Muscle of leg (tissue), 16 donors: ENCODE measurements at places on chromosomes 1 and 21. TPM values are rescaled to one million over a fixed set of nuclear protein-coding genes. Genes with fewer than 3 reads are reported as not detected.

GRCh38 chr1:206826394-206826793 lies 39.0 kb upstream of the IL20 start:
- DNase-seq = no peak

GRCh38 chr21:38295997-38296764 lies 39.4 kb downstream of the KCNJ15 start:
- peak; percentile 52 for DNase-seq

TRIM58 gene
- 1.6 TPM for total RNA-seq

DNA sequence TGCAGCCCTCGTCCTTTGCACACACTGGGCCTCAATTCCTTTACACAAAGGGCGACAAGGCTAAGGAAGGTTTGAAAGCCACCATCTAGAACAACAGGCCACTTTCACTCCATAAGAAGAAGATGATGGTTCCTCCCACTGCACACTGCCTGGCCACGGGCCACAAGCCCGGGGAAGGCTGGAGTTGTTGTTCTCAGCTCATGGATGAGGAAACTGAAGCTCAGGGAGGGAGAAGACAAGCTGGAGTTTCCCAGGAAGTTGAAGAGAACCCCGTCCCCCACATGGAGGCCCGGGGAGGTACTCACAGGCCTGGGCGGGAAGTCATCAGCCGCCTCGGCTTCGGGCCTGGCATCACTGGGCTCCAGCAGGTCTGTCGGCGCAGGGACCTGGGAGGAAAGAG lies 24.6 kb upstream of the DDOST start:
- DNase-seq = no peak

PHTF1 gene
- total RNA-seq = 10.9 TPM

TNFSF18 gene
- total RNA-seq = 0.18 TPM

GRCh38 chr21:32881458-32881857 lies 109.9 kb upstream of the PAXBP1 start:
- no peak for DNase-seq

DNA sequence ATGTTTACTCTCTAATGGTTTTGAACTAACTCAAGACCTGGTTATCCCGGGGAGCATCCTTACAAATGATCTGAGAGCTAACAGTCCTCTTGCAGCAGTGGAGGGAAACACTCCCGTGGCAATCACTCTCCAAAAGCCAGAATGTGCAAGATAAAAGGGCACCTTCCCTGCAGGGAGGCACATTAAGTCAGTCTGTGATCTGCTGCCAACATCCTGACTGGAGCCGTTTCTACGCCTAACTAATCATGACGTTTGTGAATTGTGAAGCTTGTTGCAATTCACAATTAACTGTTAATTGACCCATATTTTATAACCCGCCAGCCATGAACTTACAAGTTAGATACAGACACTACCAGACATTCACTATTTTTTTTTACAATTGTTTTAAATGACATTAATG lies 52.1 kb upstream of the LGALS8 start:
- no peak for DNase-seq

GRCh38 chr21:38486221-38486620 lies 12.1 kb downstream of the ERG start:
- DNase-seq = no peak

DNA sequence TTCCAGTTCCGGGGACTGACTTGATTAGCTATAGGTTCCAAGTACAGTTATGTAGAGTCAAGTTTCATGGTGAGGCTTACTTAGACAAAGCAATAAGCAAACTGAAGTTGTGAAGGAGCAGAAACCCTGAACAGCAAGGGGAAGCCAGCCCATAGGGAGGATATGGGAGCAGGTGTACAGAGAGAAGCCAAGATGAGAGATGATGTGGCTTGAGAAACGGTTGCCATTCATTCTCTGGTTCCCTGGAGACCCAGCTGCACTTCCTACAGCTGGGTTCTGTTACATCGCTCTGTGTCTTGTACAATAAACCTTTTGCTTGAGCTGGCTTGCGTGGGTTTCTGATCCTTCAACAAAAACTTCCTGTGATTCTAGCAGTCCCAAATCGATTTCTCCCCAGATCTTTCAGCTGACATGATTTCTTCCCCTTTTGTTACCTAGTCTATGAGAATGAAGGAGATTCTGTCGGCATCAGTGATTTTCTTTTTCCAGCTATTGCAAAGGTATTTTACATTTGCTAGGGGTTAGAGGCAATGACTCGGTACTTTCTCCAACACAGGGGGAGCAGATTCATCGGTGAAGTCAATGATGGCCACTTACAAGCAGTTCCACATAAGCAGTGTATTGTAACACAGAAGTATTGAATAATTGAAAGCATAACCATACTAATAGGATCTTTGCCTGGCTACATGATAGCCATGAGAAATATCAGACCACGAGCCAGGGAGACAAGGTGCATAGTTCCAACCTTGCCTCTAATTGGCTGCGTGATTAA lies 67.3 kb downstream of the URB2 start:
- DNase-seq = peak; percentile 88

IFNLR1 gene
- 0.04 TPM for total RNA-seq

SLC35F3 gene
- total RNA-seq = 0.62 TPM

IQCC gene
- total RNA-seq = 2.5 TPM

DNA sequence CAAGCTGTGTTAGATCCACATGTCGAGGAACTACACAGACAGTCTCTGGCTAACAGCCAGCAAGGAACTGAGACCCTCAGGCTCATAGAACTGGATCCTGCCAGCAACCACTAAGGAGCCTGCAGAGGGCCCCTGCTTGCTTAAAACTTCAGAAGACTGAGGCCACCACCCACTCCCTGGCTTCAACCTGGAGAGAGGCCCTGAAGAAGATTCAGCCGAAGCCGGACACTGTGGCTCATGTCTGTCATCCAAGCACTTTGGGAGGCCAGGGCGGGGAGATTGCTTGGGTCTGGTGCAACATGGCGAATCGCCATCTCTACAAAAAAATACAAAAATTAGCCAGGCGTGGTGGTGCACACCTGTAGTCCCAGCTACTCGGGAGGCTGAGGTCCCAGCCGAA lies 92.6 kb upstream of the TMPRSS2 start:
- DNase-seq = no peak

LAPTM5 gene
- 5.6 TPM for total RNA-seq

- no peak for DNase-seq
Observed at GRCh38 chr1:164504749-164505148, 54.2 kb upstream of the PBX1 start.

DNA sequence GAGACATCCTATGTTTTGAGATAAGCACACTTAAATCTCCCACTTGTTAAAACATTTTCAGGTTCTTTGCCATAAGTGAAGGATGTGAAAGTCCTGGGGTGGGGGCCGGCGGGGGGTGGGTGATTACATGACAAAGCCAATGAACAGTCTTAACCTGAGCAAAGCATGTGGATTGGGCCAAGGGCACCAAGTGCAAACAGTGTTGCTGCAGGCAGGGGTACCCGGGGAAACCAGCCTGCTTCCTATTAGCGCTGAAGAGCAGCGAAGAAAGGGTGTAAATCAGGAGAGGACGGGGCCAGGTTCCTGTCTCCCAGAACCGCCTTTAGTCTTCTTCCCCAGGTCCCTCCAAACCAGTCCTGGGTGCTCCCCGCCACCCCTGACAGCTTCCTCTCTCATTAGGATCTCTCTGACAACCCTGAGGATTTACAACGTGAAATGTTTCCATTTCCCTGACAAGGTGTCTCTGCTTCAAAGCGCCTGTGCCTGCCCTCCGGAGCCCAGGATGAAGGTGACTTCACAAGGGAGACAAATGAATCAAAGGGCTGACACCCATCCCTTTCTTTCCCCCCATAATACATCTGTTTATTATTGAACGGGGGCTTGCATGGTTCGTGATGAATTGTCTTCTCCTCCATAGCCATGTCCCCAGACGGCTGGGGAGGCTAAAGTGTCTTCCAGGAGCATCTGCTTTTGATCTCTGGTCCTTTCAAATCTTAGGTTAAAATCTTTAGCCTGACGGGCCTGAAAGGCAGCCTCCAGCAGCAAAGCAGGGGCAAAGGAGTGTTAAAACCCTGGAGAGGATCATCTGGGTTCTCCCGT lies 109.5 kb downstream of the TRABD2B start:
- DNase-seq = no peak

DNA sequence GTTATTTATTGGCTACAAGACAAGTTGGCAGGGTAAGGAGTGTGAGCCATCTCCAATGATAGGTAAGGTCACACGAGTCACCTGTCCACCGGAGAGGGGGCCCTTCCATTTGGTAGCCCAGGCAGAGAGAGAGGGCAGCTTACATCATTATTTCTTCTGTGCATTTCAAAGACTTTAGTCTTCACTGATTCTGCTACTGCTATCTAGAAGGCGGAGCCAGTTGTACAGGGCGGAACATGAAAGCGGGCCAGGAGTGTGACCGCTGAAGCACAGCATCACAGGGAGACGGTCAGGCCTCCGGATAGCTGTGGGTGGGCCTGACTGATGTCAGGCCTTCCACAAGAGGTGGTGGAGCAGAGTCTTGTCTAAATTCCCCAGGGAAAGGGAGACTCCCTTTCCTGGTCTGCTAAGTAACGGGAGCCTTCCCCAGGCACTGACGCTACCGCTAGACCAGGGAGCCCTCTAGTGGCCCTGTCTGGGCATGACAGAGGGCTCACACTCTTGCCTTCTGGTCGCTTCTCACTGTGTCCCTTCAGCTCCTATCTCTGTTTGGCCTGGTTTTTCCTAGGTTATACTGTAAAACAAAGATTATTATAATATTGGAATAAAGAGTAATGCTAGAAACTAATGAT lies 36.7 kb downstream of the ZNF695 start:
- peak; percentile 3 for DNase-seq

DNA sequence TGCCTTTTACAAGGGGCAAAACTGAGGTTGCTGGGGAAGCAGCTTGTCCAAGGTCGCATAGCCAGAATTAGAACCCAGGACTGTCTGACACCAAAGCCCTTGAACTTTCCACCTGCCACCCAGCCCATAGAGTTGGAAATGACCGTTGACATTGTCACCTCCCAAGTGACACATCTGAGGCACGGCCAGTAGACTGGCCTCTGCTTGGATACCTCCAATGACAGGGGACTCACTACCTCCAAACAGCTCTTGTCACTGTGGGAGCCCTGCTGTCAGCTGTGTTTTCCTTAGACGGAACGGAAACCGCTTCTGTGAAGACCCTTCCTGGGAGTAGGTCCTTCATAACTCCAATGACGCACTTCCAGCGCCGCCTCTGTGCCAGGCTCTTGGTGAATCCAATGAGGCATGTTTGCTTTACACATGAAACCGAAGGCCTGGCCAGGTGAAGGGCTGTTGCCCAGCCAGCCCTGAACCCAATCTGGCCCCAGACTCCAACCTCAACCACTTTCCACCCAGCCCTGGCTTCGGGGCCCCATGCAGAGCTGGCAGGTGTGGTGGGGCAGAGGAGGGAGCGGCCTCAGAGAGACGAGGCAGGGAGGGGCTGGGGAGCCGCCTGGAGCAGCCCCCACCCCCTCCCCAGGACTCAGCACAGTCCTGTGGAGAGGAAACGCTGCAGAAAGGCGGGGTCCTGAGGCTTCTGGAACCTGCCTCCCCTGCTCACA lies 109.2 kb upstream of the IFFO2 start:
- DNase-seq = no peak
